ENCODE measurements at places on chromosomes 3 and 15.

DNA sequence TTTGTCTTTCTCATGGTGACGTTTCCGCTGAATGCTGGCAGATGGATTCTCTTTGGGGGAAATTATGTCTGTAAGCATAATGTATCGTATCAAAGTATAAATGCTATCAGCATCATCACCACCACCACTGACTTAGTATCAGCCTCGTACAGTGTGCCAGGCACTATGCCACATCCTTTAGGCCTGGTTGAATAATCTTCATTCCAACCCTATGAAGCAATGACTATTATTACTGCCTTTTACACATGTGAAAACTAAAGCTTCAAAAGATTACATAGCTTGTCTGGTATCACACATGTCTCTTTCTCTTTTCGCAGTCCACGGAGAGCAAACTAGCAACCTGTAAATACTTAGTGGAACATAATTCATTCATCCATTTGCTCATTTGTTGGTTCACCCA is 166.7 kb upstream of the PRICKLE2 start:
- no peak for DNase-seq

- DNase-seq = no peak
These were observed 19.7 kb downstream of the PAK6 start for GRCh38 chr15:40258544-40258943.

GRCh38 chr3:30393079-30393478 is 213.3 kb upstream of the TGFBR2 start:
- no peak for DNase-seq

DNA sequence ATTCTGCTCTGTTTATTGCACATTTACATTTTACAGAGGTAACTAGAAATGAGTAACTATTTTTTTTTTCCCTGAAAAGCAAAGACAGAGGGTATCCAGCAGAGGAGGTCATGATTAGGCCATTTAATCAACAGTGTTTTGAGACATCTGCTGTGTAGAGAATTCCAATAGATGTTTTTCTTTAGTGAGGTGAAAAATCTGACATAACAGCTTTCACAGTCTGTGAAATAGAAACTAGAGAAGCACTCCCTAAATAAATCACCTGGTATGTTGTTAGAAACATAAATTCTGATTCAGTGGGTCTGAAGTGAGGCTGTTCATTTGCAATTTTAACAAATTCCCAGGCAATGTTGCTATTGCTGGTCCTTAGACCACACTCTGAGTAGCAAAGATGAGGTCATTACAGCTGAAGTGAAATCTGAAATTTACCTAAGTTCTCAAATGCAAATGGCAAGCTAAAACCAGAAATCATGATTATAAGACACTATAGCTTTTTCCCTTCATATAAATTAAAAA is 329.2 kb upstream of the LRRC3B start:
- DNase-seq = no peak

GRCh38 chr3:158702815-158703481 is 29.3 kb downstream of the RARRES1 start:
- DNase-seq = peak; percentile 34

DNA sequence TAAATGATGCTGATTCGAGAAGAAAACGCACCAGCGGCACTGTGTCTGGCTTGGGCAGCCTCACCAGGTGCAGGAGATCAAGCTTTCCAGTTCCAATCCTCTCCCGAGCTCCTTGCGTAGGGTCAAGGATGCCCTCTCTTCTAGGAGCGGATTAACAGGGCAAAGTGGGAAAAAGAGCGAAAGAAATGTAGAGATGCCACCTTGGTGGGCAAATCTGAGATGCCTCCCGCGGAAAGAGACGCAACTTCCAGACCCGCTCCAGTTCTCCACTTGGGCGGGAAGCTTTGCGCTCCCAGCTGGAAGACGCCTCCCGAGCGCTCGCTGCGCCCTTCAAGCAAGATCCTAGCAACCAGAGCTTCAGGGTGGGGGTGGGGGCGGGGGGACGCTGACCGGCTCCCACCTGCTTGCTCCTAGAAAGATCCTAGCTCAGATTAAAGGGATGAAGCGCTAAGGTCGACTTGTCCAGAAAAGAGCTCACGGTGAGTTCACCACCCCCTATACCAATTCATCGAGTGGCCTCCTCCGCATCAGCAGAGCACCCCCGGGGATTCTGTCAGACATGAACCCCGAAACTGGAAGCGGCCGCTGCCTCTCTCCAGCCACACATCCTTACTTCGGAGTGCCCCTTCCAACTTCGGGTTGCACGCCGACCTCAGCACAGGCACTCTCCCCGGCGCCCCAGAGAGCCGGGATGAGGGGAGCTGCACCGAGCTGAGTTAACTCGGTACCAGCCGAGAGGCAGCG is 769 bp downstream of the TAFA4 start:
- no peak for DNase-seq

- DNase-seq = peak; percentile 43
These were observed 14.5 kb downstream of the EFCAB12 start for GRCh38 chr3:129413687-129414506.

DNA sequence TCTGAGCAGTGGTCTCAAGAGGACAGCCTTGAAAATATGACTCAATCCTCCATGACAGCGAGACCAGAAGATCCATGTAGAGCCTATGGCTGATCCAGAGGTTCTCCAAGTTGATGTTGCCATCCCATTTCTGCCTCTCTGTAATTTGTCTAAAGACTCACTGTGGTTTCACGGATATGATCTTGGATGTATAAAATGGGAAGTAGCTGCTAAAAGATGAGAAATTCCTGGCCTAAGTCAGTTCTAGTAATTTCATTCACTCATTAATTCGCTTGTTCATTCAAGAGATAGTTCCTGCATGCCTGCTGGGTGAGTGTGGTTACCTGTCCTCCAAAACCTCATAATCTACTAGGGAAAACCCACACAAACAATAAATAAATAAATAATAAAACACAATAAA is 145.9 kb downstream of the TNIK start:
- DNase-seq = no peak

GRCh38 chr3:123764647-123765046 is 119.5 kb downstream of the MYLK start:
- no peak for DNase-seq

- DNase-seq = peak; percentile 45
These were observed 728 bp downstream of the CRTC3 start for GRCh38 chr15:90530250-90531051.

- peak; percentile 13 for DNase-seq
These were observed 4.4 kb upstream of the BRPF1 start for GRCh38 chr3:9727041-9727595.

- DNase-seq = no peak
These were observed 46.9 kb upstream of the SLC7A14 start for GRCh38 chr3:170632780-170633179.

DNA sequence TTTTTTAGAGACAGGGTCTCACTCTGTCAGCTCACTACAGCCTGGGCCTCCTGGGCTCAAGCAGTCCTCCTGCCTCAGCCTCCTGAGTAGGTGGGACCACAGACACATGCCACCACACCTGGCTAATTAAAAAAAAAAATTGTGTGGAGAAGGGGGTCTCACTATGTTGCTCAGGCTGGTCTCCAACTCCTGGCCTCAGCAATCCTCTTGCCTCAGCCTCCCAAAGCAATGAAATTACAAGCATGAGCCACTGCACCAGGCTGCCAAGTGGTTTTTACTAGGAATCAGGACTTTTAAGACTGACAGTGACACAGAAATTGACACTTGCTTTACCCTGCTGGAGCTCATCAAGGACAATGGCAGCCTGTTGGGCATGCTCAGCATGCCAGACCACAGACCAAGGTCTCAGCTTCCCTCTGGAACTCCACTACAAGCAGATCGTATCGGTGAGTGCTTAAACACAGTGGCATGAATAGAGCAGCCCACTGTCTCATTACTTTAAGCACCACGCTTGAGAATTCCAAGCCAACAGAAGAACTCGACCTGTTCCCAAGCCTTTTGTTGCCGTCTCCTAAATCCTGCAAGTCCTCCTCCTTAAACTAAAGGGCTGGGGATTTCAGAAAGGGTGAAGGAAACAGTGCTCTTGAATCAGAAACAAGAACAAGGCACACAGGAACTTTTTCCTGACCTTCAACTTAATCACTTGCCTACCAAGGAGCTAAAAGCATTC is 41.4 kb downstream of the EOMES start:
- no peak for DNase-seq

GRCh38 chr3:45113625-45114050 is 32.5 kb downstream of the CDCP1 start:
- no peak for DNase-seq

DNA sequence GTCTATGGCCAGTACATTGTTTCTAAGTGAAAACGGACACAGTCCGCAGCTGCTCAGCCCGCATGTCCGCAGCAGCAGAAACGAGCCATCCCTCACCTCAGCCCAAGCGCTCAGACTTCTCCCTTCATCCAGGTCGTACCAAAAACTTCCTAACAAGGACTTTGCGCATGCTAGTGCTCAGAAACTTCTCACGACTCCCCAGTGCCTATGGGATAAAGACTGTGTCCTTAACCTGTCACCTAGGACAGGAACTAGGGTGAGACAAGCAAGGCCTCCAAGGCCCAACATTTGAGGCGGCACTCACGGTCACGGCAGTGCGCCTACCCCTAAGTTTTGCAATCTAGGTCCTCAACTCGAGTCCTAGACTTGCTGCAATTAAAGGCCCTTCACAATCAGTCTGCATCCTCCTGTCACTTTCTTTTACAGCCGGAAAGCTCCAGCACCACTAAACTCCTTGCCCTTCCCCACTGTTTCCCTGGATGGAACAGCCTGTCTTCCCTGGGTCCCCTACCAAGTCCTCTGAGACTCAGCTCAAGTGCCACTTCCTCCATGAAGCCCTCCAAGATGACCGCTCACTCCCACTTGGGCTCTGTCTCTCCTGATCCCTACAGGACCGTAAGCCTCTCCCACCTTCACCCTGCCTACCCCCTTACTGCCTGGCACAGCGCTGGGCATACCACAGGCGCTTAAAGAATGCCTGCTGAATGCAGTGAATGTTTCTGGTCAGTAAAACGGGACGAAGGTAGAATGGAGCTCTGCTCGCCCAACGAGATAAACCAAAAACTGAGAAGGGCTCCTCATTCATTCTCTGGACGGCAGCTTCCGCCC is 1.2 kb downstream of the CLN6 start:
- no peak for DNase-seq

DNA sequence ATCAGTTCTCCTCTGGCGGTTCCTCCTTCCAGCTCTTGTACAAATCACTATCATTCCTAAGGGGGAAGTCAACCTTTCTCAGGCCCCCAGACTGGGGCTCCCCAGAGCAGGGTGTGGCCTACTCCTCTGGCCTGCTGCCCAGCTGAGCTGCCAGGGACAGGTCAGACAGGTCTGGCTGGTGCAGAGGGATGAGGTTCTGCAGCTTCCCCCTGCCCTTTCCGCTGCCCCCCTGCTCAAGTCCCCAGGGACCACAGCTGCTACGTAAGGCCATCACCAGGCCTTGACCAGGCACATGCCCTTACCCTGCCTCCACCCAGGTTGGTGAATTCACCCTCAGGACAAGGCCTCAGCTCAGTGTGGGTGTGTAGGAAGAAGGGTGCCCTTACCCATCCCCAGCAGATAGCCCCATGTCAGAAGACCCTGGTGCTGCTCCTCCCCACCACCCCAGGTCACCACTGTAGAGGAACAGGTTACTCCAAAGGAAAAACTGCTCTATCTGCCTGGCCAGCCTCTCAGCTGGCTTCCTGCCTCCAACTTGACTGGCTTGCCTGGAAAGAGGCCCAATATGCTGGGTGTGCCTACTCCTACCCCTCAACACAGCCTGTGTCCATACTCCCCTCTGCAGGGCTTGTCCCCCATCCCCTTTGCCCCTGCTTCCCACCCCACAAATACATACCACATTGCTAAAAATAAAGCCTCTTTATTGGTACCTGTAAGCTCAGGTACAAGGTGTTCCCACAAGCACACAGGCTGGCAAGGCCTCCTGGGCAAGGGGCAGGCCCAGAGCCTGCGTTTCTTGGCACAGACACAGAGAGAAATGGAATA is 12.0 kb downstream of the CSRNP1 start:
- DNase-seq = no peak

- DNase-seq = peak; percentile 51
These were observed 119.9 kb downstream of the CADPS start for GRCh38 chr3:62755285-62755684.

DNA sequence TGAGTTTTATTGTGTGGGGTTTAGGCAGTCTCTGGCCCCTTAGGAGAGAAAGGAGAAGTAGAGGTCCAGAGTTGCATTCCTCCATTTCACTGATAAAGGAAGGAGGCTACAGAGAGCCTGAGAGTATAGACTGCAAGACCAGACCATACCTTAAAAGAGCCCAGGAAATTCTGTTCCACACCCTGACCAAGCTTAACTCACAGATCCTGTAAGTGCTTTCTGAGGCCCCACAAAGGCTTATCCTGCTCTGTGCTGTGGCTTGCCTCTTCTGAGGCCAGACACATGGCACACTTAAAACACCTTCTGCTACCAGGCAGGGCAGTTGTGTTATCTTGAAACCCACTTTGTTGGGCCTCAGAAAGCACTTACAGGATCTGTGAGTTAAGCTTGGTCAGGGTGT is 39.2 kb upstream of the LEKR1 start:
- no peak for DNase-seq

GRCh38 chr3:113291572-113291971 is 80.2 kb downstream of the BOC start:
- no peak for DNase-seq

- DNase-seq = no peak
These were observed 35.8 kb downstream of the ATP2B2 start for GRCh38 chr3:10469441-10470119.

- no peak for DNase-seq
These were observed 270.8 kb downstream of the CACNA2D3 start for GRCh38 chr3:54393150-54393549.

- DNase-seq = peak; percentile 88
These were observed 58.5 kb upstream of the FAM174B start for GRCh38 chr15:92714077-92714476.

DNA sequence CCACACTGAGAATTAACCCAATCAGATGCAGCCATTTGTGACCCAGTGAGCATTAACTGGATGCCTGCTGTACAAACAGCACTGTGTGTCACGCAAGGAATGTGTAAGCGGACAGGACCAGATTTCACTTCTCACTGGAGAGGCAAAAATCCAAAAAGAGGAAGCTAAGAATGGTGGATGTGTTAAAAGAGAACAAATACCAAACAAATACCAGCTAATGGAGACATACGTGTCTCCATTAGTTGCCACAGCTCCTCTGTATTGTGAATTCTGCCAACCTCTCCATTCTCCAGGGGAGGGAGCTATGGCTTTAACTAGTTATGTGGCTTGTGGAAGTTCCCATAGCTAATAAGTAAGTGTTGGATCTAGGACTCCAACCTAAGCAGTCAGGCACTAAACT is 2.6 kb downstream of the LTF start:
- no peak for DNase-seq

GRCh38 chr15:72474466-72474911 is 359 bp downstream of the ARIH1 start:
- DNase-seq = no peak
